Urothelium cell line (cell line): ENCODE measurements at places on chromosomes 16 and 17.

DNA sequence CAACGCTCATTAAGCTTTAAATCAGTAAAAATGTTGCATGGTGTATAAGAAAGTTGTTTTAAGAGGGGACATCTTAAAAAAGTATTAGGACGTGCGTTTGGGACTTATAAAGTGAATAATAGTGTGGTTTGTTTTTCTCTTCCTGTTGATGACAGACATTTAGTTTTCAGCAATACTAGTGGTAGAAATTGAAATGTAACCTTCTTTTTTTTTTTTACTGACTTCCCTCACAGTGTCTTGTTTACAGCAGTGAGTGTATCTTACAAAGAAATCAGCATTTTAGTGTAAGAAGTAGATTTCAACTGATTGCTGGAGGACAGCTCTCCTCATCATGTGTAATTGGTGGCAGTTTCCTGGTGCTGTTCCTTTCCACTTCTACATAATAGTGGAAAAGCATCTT, 39.6 kb downstream of the CYLD start:
- DNase-seq: no peak

GRCh38 chr17:36846410-36847292, 90.6 kb upstream of the LHX1 start:
- DNase-seq: no peak

DNA sequence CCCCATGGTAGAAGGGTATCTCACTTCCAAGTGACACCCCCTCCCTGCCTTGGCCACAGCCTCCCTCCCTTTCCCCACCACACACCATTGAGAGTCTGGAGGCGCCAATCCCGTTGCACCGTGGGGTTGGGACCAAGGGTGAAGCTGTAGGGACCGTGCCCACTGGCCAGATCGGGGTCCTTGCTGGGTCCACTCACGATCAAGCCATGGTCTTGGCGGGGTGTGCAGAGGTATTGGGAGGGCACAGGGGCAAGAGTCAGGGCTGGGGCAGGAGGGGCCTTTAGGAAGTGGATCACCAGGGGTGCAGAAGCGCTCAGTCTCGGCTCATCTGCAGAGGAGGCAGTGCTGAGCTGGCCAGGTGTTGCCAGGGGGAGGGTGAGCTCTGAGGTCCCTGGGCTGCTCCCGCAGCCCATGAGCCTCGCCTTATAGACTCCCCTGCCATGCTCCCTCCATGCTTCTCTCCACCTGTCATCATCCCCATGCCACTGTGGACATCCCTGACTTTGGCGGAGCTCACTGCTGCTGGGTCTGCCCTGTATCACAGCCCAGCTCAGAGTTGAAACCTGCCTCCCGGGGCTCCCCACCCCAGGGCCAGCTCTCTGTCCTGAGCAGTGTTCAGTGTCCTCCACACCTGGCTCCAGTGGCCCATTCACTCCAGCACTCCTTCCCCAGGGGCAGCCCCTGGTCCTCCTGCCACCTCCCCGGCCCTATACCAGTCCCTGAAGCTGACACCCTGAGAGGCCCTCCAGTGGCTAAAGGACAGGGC, 8.3 kb downstream of the CDH16 start:
- DNase-seq: no peak

GRCh38 chr16:31351246-31351941, 3.6 kb upstream of the ITGAX start:
- DNase-seq: no peak

- peak; percentile 50 for DNase-seq
Measured at GRCh38 chr17:4584101-4584916, at the start of gene SMTNL2. Gene SMTNL2, plus strand, starts transcription at chr17:4584529. Its CDS starts 77 bp downstream, at chr17:4584606.

DNA sequence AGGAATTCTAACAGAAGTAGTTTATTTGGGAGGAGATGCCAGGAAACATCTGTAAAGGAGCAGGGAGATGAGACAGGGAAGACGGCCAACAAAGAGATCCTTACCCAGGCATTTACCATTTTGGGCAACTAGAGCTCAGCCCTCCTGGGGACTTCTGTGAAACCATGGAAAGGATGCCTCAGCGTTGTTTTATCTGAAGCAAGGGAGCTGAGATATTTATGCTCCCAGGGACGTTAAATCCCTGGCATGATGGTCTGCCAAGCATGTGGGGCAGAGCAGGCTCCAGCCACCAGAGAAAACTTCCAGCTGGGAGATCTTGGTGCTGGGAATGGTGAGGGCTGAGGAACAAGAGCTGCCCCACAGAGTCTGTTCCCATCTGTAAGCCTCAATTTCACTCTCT, 114.8 kb upstream of the FOXF1 start:
- no peak for DNase-seq

DNA sequence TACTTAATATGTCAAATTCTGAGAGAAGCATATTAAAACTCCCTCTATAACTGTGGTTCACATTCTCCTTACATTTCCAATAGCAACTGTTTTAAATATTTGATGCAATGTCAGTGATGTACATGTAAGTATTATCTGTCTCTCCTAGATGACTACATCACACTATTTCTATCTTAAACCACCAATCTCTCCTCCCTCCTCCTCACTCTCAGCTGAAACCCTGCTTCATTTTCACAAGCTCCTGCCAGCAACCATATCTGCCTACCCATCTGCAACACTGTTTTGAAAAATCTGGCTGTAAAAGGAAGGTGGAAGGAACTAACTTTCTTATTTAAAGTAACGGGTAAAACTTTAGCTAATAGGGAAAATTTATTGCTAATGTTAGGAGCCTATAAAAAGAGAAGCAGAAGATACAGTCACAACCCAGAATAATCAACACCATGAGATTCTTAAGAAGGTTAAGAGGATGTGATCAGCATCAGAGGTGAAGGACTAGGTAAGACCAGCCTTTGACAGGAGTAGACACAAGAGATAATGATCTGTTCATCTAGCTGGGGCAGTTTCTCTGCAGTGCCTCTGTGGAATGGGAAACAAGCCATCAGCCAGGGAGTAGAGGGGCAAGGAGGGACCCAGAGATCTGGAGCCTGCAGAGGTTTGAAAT, 31.0 kb downstream of the MYH10 start:
- DNase-seq: no peak

DNA sequence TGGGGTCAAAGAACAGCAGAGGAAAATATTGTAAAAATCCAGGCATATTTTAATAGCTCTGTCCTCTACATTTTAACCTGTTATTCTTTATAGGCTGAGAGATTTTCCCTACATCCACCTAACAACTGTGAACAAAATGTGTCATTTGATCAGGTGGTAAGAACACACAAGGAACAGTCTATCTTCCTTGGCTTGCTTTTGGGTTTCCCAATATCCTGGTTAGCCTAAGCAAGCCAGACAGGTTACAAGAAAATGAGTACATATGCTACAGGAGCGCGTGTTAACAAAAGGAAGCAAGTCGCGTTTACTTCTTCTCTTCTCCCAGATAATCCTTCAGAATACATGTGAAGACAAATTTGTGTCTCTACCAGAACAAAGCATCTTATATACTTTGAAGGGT, 31.0 kb upstream of the PITPNM3 start:
- no peak for DNase-seq

GRCh38 chr17:49510059-49510719, 15.1 kb downstream of the NGFR start:
- no peak for DNase-seq
